Activated naive CD4-positive, alpha-beta T cell treated with anti-CD3 and anti-CD28 coated beads for 36 hours (primary cell): ENCODE measurements at places on chromosomes 2 and 18.

DNA sequence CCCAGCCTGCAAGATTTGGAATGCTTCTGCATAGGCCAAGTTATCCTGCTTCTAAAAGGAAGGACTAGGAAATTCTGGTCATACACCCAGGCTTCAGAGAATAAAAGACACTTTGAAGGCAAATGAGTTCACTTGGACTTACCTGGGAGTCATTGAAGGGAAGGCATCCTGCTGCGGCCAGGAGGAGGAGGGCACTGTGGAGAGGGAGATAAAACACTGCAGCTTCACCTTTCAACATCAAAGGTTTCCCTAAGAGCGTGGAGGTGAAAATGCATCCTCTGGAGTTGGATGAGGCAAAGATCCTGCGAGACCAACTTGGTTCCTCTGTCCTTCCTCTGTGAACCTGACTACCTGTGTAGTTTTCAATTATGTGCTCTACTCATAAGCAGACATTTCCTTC, 79.5 kb upstream of the RIOK3 start:
- no peak for DNase-seq

GRCh38 chr2:202375033-202375608, 1.0 kb upstream of the BMPR2 start:
- DNase-seq, result peak; percentile 62

DNA sequence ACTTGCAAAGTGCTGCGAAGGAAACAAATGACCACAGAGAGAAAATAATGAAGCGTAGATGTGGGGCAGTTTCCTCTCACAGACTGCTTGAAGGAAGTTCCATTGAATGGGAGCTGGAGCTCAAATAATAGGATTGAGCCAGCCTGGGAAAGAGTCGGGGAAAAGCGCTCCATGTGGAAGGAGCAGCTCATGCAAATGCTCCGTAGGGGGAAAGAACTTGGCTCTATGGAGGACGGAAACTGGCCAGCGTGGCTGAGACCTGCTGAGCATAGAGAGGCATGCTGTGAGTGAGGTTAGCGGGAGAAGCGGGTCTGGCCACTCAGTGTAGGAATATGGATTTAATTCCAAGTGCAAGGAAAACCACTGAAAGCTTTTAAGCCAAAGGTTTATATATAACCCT, 28.6 kb upstream of the VIT start:
- no peak for DNase-seq

GRCh38 chr2:240725671-240726070, 34.0 kb downstream of the AQP12A start:
- no peak for DNase-seq

- no peak for DNase-seq
These were observed 232.3 kb downstream of the KLHL29 start for GRCh38 chr2:23617167-23617810.

- no peak for DNase-seq
These were observed 191.6 kb downstream of the TTC32 start for GRCh38 chr2:19710230-19710629.

- no peak for DNase-seq
These were observed 43.7 kb upstream of the NEB start for GRCh38 chr2:151777935-151778334.

GRCh38 chr18:54127759-54128378, 96.6 kb downstream of the MBD2 start:
- peak; percentile 64 for DNase-seq

- no peak for DNase-seq
These were observed 52.8 kb upstream of the TMEM182 start for GRCh38 chr2:102708847-102709559.

DNA sequence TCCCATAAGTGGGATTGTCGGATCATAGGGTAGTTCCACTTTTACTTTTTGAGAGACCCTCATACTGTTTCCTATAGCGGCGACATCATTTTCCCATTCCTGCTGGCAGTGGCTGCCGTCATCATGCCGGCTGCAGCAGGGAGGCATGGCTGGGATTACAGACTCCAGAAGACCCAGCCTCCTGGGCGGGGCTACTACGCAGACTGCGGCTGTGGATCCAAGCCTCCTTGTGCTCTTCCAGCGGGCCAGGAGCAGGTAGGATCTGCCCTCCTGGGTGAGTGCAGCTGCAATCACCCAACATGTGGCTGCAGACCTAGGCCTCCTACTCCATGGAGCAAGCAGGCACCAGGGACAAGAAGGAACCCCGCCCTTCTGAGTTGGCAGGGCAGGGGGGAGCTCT, 359.2 kb downstream of the GALR1 start:
- no peak for DNase-seq

DNA sequence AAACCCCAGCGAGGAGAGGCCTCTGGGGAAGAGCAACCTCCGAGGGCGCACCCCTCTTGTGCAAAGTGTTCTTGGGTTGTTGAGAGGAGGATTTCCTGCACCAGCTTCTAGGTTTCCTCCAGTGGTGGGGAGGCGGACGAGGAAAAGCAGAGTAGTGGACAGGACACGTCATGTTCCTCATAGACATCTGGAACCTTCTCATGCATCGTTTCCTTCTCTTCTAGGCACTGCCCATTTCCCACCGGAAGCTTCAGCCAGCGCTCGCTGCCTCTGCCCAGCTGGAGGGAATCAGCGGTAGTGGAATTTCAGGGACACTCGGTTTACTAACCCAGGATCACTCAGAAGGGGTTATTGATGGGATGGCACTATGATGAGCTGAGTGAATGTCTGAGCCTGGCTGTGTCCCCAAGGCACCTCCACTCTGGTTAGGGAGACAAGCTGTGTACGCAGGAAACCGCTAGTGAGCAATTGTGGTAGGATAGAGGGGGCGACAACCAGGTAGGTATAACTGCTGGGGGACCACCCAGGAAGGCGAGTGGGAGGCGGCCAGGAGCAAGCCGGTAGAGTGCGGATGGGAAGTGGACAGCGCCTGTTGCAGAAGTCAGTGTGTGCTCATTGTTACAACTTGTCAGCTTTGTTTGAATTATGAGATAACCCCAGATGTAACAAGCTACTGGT, 960 bp upstream of the APOB start:
- no peak for DNase-seq

- peak; percentile 31 for DNase-seq
These were observed 231.4 kb downstream of the LRRTM1 start for GRCh38 chr2:80073134-80073561.
